Activated naive CD8-positive, alpha-beta T cell treated with anti-CD3 and anti-CD28 coated beads for 36 hours (primary cell): ENCODE measurements at places on chromosomes 4 and X. TPM values are rescaled to one million over a fixed set of nuclear protein-coding genes. Genes with fewer than 3 reads are reported as not detected.
A peak's percentile ranks its signal among the peaks of the same experiment; 100 is the strongest.

The VEGFC gene
- not detected for total RNA-seq

The GPM6B gene
- not detected for total RNA-seq

DNA sequence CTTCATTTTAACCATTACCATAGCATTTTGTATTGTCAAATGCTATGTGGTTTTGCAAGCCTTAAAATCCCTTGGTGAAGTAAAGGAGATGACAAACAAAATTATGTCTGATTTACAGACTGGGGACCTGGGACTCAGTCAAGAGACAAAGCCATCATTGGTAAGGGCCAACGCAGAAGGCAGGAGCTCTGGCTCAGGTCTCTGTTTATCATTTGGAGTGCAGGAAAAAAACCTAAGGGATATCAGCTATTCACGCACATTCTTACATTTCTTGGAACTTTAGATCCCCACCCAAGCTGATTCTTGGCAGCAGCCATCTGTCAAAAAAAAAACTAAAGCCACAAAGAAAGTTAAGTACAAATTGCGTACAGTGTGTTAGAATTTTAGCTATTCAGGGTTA lies 731.9 kb downstream of the STPG2 start:
- DNase-seq: no peak
- no peaks in the 10 kb centered on the region for H3K36me3 ChIP-seq
- no peaks in the 10 kb centered on the region for H3K4me1 ChIP-seq
- H3K4me3 ChIP-seq: no peak overlapping the region
- H3K27me3 ChIP-seq: no peaks in the 10 kb centered on the region

The CLIC2 gene
- 0.18 TPM for total RNA-seq

DNA sequence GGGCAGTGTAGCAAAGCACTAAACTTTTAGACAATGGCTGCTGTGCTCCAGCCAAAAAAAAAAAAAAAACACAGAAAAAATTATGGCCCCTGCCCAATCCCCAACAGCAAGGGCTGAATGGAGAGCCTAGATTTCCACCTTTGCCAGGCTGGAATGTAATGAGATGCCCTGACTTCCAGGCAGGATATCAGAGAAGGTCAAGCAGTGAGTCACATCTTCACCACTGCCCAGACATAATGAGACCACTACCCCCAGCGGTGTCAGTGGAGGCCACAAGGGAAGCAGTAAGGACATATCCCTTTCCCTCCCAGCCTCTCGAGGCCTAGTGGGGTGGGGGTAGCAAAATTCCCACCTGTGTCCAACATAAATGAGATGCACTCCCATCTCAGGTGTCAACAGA lies 216.3 kb upstream of the LEF1 start:
- DNase-seq: no peak
- no peak overlapping the region for H3K4me3 ChIP-seq
- H3K27ac ChIP-seq: no peak overlapping the region
- peaks cover 6% of the 10 kb centered on the region for H3K4me1 ChIP-seq

DNA sequence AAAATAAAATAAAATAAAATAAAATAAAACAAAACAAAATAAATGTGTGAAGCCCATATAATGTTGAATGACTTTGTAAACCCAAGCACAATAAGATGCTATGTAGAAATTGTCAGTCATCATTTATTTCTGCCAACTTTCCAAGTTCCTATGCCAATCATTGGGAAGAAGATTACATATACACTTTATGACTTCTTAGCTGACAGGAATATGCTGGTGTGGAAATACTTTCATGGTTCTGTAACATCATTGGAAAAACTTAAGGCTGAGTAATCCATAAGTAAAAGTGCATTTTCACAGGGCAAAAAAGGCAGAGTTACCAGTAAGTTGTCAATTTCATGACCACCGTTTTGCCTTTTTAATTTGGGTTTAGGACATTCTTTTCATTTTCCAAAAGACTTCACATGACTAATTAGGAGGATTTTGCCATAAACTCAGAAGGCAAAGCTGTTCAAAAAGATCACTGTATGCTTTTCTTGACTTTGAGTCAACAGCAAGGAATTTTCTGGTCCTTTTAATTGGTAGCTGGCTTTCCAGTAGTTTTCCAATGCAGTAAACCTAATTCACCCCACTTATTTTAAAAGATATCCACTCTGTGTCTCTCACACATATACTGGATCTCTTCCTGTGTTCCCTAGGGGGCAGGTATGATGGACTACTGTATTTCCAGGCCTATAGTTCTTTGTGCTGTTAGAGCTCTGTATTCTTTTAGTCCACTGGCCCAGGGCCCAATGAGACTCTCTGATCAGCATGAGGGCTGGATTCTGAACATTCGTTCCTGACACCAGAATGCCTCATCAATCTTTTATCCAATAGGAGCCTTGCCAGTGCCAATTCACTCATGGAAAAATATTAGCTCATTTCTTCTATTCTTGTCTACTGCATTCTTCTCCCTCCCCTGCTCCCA lies 26.2 kb upstream of the SCRG1 start:
- H3K36me3 ChIP-seq: no peaks in the 10 kb centered on the region
- H3K4me1 ChIP-seq: peaks cover 20% of the 10 kb centered on the region
- DNase-seq: no peak
- H3K27me3 ChIP-seq: no peaks in the 10 kb centered on the region
- H3K4me3 ChIP-seq: no peak overlapping the region
- no peak overlapping the region for H3K27ac ChIP-seq

DNA sequence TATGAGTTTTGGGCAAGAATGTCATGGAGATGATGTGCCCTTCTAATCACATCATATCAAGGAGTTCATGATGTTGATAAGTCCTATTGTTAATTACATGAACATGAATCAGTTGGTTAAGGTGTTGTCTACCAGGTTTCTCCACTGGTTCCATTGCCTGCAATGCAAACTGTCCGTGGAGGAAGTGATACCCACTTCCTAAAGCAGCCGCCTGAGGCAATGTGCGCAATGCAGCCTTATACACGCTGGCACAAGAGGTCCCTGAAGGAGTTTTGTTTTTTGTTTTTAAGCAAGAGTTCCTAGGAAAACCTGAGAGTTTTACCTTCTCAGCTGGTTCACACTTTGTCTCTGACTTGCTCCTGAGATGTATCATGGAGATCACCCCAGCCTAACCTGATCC lies 5.9 kb upstream of the GPKOW start:
- H3K27me3 ChIP-seq: no peaks in the 10 kb centered on the region
- no peaks in the 10 kb centered on the region for H3K4me1 ChIP-seq
- H3K36me3 ChIP-seq: no peaks in the 10 kb centered on the region
- H3K4me3 ChIP-seq: no peak overlapping the region

The LRCH2 gene
- total RNA-seq: not detected

- DNase-seq: peak; percentile 24
- H3K36me3 ChIP-seq: no peaks in the 10 kb centered on the region
- H3K27ac ChIP-seq: peak overlapping the region; percentile 43
- peaks cover 27% of the 10 kb centered on the region for H3K4me1 ChIP-seq
These were observed 108.7 kb upstream of the ATP6AP2 start for GRCh38 chrX:40471965-40472648.

GRCh38 chrX:80388206-80388605 lies 32.0 kb upstream of the TENT5D start:
- H3K27me3 ChIP-seq: no peaks in the 10 kb centered on the region
- no peaks in the 10 kb centered on the region for H3K36me3 ChIP-seq

- DNase-seq: peak; percentile 35
- H3K27ac ChIP-seq: no peak within 1 kb of the TSS
- H3K4me1 ChIP-seq: peaks cover 13% of the 10 kb centered on the region
- H3K36me3 ChIP-seq: no peaks in the 10 kb centered on the region
These were observed at the start of gene SNCA for GRCh38 chr4:89836897-89837384. SNCA (minus strand) TSS chr4:89837161; CDS start chr4:89835667, 1,494 bp downstream.

GRCh38 chrX:49876750-49877149 lies 2.5 kb upstream of the USP27X start:
- H3K27ac ChIP-seq: no peak overlapping the region
- peaks cover 14% of the 10 kb centered on the region for H3K4me1 ChIP-seq
- no peak overlapping the region for H3K4me3 ChIP-seq
- H3K27me3 ChIP-seq: no peaks in the 10 kb centered on the region

The ADH1C gene
- total RNA-seq: not detected

GRCh38 chrX:1336331-1336943 lies at the start of gene IL3RA:
IL3RA (plus strand) TSS chrX:1336785; CDS start chrX:1341766, 4,981 bp downstream.
- peaks cover 12% of the 10 kb centered on the region for H3K4me1 ChIP-seq
- peak within 1 kb of the TSS; percentile 82 for H3K4me3 ChIP-seq

DNA sequence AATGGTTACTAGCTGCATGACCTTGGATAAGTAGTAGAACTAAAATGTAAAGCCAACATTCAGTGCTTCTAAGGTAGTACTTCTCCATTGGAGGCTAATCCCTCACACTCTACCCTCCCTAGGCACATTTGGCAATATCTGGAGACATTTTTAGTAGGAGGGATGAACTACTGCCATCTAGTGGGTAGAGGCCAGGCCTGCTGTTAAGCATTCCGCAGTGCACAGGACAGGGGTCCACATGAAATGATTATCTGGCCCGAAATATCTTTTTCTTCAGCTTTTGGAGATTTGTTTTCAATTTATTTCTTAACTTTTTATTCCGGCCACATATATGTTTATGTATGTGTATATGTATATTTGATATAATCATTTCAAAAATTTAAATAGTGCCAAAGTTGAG lies 36.0 kb upstream of the SPANXC start:
- no peaks in the 10 kb centered on the region for H3K4me1 ChIP-seq
- DNase-seq: no peak
- no peak overlapping the region for H3K4me3 ChIP-seq
- H3K36me3 ChIP-seq: no peaks in the 10 kb centered on the region
- no peaks in the 10 kb centered on the region for H3K27me3 ChIP-seq

DNA sequence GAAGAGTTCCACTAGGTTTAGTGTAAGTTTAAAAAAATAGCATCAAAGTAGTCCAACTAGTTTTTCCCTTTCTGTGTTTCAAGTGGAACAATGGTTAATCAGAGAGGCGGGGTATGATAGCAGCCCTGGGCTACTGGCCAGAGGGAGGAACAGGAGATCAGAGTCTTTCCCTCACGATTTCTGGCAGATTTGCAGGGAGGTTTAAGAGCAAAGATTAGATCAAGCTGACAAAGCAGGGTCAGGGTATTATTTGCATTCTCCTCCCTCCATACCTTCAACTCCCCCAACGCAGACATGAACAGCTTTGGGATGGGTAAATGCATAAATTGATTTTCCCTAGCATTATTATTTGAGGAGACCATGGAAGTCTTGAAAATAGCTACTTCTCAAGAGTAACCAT lies 277.6 kb upstream of the DIAPH2 start:
- H3K27ac ChIP-seq: no peak overlapping the region
- peaks cover 4% of the 10 kb centered on the region for H3K27me3 ChIP-seq
- no peaks in the 10 kb centered on the region for H3K36me3 ChIP-seq
- DNase-seq: no peak

DNA sequence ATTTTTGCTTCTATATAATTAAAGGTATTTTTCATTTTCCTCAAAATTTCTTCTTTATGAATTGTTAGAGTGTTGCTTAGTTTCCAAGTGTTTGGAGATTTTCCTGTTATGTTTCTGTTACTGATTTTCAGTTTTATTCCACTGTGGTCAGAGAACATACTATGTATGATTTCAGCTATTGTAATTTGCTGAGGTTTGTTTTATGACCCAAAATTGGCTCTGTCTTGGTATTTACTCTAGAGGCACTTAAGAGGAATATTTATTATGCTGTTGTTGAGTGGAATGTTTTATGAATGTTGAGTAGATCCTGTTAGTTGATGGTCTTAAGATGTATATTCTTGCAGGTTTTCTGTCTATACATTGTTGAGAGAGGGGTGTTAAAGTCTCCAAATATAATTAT lies 263.5 kb downstream of the PABPC4L start:
- H3K36me3 ChIP-seq: no peaks in the 10 kb centered on the region
- no peaks in the 10 kb centered on the region for H3K4me1 ChIP-seq
- DNase-seq: no peak
- H3K4me3 ChIP-seq: no peak overlapping the region
- H3K27me3 ChIP-seq: no peaks in the 10 kb centered on the region

The CENPVL2 gene
- total RNA-seq: 0.14 TPM

DNA sequence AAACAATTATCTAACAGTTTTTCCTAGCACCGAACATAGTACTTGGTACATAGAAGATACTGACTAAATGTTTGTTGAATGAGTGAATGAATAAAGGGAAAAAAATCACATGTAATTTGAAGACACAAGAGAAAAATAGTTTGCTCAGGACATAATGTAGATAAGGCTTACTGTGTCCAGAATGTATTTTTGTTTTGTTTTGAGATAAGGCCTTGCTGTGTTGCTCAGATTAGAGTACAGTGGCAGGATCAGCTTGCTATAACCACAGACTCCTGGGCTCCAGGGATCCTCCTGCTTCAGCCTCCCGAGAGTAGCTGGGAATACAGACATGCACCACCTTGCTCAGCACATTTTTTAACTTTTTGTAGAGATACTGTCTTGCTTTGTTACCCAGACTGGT lies 6.5 kb downstream of the FAM199X start:
- H3K4me1 ChIP-seq: peaks cover 20% of the 10 kb centered on the region
- DNase-seq: no peak
- H3K4me3 ChIP-seq: no peak overlapping the region
- no peaks in the 10 kb centered on the region for H3K27me3 ChIP-seq
- H3K36me3 ChIP-seq: peaks cover 10% of the 10 kb centered on the region
- H3K27ac ChIP-seq: no peak overlapping the region

GRCh38 chr4:158823461-158823873 lies 54.6 kb downstream of the FNIP2 start:
- H3K27ac ChIP-seq: no peak overlapping the region
- peaks cover 50% of the 10 kb centered on the region for H3K4me1 ChIP-seq
- DNase-seq: no peak
- no peaks in the 10 kb centered on the region for H3K36me3 ChIP-seq

DNA sequence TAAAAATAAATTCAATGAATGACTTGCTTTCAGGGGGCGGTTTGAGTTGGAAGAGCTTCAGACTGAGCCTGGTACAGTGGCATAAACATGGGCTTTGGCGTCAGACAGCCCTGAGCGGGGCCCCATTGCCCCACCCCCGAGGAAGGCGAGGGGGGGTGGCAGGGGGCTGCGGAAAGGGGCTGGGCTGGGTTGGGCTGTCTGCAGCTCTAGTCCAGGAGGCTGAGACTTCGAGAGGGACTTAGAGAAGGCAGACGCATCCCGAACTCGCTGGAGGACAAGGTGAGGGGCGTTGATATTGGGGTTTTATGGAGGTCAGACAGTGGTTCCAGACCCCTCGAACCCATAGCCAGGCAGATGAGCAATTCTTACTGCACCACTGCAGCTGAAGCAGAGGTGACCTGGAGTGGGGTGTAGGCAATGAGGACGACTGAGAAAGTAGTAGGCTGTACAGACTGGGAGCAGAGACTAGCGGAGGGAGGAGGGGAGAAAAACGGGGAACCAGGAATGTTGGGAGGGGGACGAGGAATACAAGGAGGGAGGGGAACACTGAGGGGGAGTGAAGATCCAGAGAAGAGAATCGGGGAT lies at the start of gene MAGED2:
Gene MAGED2, plus strand, starts transcription at position 222 of the 585 bp plus-strand sequence. CDS start 1,587 bp downstream, outside the sequence.
- peak within 1 kb of the TSS; percentile 94 for H3K27ac ChIP-seq
- H3K27me3 ChIP-seq: no peaks in the 10 kb centered on the region
- peaks cover 4% of the 10 kb centered on the region for H3K36me3 ChIP-seq
- peak; percentile 21 for DNase-seq
- H3K4me3 ChIP-seq: peak within 1 kb of the TSS; percentile 92
- H3K4me1 ChIP-seq: peaks cover 2% of the 10 kb centered on the region

- H3K27ac ChIP-seq: no peak overlapping the region
- H3K36me3 ChIP-seq: no peaks in the 10 kb centered on the region
- DNase-seq: no peak
These were observed 535.2 kb upstream of the FAT1 start for GRCh38 chr4:187258651-187259401.

The VCX3A gene
- total RNA-seq: not detected

GRCh38 chrX:39541881-39542280 lies 555.9 kb downstream of the BCOR start:
- H3K4me1 ChIP-seq: no peaks in the 10 kb centered on the region
- DNase-seq: no peak
- H3K27ac ChIP-seq: no peak overlapping the region
- no peak overlapping the region for H3K4me3 ChIP-seq
- no peaks in the 10 kb centered on the region for H3K27me3 ChIP-seq

- DNase-seq: no peak
- H3K27me3 ChIP-seq: no peaks in the 10 kb centered on the region
- no peaks in the 10 kb centered on the region for H3K36me3 ChIP-seq
- no peaks in the 10 kb centered on the region for H3K4me1 ChIP-seq
- no peak overlapping the region for H3K4me3 ChIP-seq
These were observed 393.5 kb upstream of the PITX2 start for GRCh38 chr4:111016416-111016815.
